Cerebellum (tissue), 4 donors: ENCODE measurements at places on chromosomes 4 and X. TPM values are rescaled to one million over a fixed set of nuclear protein-coding genes. Genes with fewer than 3 reads are reported as not detected.

Gene USP46
- 48.8 TPM for total RNA-seq

Gene ANAPC10
- 43.0 TPM for total RNA-seq

Gene CAMK2D
- 97.5 TPM for total RNA-seq

Gene SHROOM4
- total RNA-seq, result 3.7 TPM

Gene IRS4
- total RNA-seq, result 6.9 TPM
